ENCODE measurements at places on chromosomes 2 and 18.

GRCh38 chr2:39140322-39140847 is 19.5 kb upstream of the SOS1 start:
- no peak for DNase-seq

GRCh38 chr2:66571918-66572317 is 137.0 kb downstream of the MEIS1 start:
- peak; percentile 56 for DNase-seq

DNA sequence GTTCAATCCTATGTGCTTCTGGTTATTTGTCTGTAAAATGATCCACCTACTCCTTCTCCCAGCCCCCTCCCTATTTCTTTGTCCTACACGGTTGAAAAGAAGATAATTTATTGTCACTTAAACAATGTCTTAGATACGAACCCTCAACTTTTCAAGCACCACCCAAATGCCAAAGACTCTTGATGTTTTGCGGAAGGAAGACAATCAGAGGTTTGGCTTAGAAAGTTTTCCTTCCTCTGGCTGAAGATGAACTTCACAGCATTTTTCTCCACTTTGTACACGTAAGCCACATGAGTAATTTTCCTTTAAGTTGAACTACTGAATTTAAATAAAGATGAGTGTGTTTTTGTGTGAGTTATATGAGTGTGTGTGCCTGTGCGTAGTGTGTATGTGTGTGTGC is 25.5 kb upstream of the SLC8A1 start:
- DNase-seq, result no peak

DNA sequence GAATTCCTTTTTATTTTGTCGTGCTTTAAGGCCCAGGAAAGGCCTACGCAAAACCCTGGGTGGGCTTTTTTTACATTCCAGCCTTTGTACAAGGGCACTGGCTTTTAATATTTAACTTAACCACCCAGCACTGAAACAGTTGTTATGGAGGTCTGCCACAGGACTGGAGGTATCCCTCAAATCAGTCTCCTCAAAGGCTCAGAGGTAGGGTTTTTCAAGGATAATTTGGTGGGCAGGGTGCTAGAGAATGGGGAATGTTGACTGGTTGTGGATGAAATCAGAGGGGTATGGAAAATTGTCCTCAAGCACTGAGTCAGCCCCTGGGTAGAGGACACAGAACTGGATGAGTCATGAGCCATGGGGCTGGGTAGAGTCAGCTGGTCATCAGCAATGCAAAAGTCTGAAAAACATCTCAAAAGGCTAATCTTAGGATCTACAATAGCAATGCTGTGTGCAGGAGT is 443.1 kb downstream of the THSD7B start:
- peak; percentile 20 for DNase-seq

DNA sequence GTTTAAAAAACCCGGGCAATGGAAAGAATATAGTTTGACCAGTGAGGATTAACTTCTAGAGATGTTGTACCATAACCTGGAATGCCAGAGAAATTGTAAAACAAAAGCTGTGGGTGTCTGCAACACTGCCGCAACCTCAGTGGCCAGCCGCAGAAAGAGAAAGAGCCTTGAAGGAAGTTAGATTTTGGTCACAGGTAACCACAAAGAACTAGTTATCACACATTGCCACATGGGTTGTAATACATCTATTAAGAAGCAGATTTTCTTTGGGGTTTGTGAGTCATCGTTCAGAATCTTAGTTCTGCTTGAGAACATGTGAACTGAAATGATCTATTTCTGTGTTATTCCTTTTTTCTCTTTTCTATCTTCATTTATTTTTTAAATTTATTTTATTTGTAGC is 222.9 kb upstream of the AGAP1 start:
- DNase-seq, result peak; percentile 86

DNA sequence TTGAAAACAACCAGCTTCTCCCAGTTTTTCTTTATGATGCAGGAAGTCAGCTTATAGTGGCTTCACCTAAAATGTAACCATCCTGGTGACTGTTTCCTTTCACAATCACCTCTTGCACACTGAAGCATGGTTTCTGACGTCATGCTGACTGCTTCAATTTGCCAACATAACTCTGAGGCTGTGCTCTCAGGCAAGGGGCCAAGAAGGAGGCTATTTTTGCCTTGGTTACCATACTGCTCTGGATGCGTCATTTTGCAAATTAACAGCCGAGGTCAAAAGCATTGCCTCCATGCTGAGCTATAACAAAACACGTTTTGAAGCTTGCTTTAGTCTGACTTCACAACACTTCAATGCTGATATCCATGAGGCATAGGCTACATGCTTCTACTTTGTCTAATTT is 397.8 kb downstream of the METTL4 start:
- DNase-seq, result peak; percentile 85

DNA sequence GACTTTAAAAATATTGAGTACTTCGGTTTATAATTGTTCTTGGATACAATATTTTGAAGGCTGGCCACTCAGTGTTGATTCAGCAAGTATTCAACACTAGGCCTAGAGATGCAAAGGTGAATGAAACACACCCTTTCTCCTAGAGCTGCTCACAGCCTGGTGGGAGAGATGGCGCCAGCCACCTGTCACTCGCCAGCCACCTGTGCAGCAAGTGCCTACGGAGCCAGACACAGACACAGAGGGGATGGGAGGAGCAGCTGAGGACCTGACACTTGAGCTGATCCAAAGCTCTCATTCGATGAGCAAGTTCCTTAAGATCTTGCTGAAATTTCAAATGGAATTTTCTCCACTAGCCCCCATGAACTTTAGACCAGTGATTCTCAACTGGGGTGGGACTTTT is 151.1 kb upstream of the RIOK3 start:
- DNase-seq, result no peak

All from fibroblast of skin of abdomen (primary cell).